ENCODE measurements at places on chromosomes 3 and 15. TPM values are rescaled to one million over a fixed set of nuclear protein-coding genes. Genes with fewer than 3 reads are reported as not detected.

DNA sequence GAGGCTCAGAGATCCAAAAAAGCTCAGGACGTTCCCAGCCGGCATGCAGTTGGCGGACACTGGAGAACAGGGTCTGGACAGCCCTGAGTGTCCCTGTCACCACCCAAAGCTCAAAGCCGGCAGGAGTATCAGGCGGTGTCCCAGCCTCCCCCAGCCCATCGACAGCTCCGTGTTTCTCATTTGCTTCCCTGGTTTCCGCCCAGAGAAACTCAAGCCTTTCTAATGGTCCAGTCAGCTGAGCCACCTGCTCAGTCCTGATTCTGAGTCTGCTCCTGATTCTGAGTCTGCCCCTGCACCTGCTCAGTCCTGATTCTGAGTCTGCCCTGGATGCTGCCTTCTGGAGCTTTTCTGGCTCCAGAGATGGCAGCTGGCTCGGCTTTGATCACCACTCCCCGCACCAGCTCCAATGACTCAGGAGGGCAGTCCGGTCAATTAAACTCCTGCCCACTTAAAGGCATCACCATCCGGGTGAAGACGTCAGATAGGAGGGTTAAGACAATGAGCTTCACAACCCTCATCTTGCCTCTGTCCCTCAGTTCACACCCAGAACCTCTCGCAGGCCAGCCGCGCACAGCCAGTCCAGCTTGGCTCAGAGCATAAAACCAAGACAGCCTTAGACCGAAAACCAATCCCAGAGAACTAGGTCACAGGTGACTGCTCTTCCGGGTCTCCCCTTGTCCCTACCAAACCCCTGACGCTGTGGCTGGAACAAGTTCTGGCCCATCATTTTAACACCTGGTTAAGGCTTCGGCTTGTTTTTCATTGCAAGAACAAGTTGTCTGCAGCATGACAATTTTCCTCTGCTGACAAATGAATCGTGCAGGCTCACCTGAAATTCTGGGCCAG, 6.8 kb downstream of the PCSK6 start:
- DNase-seq, result no peak

- DNase-seq, result no peak
Observed at GRCh38 chr15:36579792-36580431, 486 bp downstream of the CDIN1 start.

The MEIS2 gene
- total RNA-seq, result 40.9 TPM

DNA sequence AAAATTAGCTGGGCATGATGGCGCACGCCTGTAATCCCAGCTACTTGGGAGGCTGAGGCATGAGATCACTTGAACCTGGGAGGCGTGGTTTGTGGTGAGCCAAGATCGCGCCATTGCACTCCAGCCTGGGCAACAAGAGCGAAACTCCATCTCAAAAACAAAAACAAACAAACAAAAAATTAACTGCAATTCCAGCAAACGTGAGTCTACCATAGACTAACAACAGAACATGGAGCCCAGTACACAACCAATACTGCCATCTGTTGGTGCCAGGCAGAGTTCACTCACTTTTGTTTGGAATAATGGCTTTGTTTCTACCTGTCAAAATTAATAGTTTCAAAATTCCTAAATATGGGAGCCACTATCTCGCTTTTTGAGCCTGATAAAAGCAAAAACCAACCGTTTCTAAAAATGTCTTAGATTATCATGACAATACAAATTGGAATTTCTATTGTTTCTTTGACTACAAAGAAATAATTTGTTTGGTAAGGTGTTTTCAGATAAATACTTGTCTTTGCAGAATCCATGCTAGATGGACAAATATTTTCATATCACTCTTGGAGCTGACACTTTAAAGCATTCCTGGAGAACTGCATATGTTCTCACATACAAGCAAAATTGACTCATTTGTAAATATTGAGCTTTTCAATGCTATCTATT, 45.0 kb downstream of the GPR176 start:
- DNase-seq, result peak; percentile 31

The PLA2G4E gene
- not detected for total RNA-seq

The ESYT3 gene
- not detected for total RNA-seq

DNA sequence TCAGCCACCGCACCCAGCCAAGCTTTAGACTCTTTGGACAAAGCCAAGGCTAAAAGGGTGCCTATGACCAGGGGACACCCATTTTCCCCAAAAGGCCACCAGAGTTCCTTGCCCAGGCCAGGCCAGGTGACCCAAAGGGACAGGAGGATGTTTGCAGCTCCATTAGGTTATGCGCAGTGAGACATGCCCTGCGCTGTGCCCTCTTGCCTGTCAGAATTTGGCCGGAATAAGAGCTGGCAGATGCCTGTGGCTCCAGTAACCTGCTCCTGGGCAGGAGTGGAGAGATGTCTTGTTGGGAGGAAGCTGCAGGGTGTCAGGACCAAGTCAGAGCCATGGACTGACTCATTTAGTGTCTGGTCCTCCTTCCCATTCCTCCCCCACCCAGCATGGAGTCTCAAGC, 20.5 kb downstream of the DNASE1L3 start:
- DNase-seq, result no peak

The TLR9 gene
- not detected for total RNA-seq

The CSPG5 gene
- total RNA-seq, result not detected

GRCh38 chr3:95586754-95587153, 1227.6 kb upstream of the EPHA6 start:
- DNase-seq, result no peak

- DNase-seq, result peak; percentile 63
Observed at GRCh38 chr15:83248151-83249029, 36.1 kb downstream of the BNC1 start.

DNA sequence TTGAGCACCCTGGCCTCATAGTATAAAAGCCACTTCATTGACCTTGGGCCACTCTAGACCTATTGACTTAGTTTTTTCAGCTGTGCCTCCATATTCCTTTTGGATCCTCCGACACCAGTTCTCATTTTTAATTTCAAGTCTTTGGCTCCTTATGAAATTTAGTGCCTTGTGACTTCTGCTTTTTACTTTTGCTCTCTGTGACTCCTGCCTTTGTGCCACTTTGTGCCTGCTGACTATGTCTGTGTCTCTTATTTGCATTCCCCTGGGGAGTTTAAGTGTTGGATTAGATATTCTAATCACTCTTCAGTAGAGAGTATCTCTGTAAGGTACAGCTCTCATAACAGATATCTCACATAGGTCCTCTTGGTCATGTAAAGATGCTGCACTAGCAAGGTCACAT, 39.6 kb upstream of the GPR149 start:
- no peak for DNase-seq

- DNase-seq, result no peak
Observed at GRCh38 chr15:63712828-63713520, 115.8 kb downstream of the FBXL22 start.

DNA sequence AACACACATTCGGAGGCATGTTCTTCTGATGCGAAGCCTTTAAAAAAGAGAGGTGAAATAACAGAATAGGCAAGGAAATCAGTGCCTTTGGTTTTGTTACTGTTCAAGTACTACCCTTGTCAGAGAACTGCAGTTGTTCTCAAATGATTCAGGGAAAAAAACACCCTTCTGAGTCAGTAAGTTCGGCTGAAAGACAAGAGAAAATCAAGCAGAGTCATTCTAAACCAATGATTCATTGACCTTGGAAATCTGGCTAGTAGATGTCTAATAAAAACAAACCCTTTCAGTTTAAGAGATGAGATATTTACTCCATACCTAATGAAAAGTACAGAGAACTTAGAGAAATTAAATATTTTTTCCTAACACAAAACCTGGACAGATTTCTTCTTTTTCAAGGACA, 72.7 kb upstream of the ABI3BP start:
- DNase-seq, result peak; percentile 91
